ENCODE measurements at places on chromosomes 4 and X.

- no peak for DNase-seq
Measured at GRCh38 chrX:2176274-2176673, 324.5 kb downstream of the DHRSX start.

DNA sequence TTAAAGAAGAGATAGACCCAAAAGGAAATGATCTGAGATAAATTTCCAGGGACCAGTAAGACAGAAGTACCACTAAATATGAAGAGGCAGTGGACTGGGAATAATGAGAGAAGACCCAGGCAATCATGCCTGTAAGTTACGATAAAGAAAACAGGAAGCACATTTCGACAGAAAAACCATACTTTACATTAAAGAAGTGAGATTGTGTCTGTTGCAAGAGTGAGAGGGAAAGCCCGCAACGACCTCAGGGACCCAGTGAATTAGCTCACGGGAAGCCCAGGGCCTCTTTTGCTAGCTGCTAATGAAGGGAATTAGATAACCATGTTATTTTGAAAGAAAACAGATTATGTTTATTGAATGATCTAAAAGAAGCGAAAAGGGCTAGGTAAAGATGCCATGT is 28.9 kb upstream of the ACSL1 start:
- no peak for DNase-seq

DNA sequence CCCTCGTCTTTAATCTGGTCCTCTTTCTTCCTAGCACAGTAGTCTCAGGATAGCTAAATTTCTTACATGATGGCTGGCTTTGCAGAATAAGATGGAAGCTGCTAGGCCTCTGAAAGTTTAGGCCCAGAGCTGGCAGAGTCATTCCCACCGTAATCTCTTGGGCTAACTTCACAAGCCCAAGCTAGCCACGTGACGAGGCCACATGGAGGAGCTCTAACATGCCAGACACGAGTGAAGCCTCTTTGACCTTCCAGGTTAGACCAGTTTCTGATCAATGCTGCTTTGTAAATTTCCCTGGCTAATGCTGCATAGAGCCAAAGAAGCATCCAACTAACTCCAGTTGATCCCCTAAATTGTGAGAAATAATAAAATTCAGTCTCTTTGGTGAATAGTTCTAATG is 9.5 kb upstream of the CENPE start:
- DNase-seq, result no peak

DNA sequence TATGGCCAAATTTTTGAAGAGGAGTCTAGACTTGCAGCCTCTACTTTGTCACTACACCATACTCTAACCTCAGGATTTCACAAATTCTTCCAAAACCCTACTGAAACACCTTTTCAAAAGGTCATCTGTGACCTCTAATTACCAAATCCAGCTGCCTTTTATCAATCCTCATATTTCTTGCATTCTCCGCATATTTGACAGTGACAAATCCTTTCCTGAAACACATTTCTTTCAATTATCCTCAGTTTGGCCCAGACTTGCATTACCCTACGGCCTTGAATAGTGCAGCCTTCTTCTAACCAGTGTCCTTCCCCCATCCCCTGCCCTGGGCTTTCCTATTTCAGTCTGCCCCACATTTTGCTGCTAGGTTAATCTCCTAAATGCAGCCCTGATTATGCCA is 25.5 kb downstream of the MID2 start:
- no peak for DNase-seq

- no peak for DNase-seq
Measured at GRCh38 chrX:50988649-50989048, 78.1 kb downstream of the BMP15 start.

DNA sequence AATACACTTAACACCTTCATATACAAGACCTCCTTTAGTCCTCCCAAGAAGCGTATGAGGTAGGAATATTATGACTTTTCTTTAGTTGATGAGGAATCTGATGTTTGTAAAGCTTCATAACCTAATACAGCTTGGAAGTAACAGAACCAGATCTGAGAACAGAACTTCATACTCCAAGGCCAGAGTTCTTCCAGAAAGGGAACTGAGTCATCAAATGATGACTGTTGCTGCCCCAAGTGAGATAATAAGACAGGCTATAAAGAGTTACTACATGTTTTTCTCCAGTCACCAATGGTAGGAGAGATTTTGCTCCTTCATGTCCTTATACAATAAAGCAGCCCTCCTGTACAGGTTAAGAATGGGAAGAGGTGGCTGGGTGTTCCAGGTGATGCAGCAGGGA is 74.3 kb upstream of the ANXA3 start:
- DNase-seq, result no peak

DNA sequence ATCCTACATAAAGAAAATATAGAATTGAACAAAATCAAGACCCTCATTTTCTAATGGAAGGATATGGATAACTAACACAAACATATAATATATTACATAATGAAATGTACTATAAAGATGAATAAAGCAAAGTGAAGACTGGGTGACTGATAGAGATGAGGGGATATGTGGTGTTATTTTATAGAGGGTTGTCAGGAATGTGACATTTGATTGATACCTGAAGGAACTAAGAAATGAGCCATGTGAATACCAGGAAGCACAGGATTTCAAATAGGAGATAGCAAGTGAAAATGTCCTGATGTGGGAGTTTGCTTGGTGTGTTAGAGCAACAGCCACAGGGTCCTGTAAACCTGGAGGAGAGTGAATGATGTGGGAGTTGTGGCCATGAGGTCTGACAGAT is 40.1 kb upstream of the GNPDA2 start:
- no peak for DNase-seq

DNA sequence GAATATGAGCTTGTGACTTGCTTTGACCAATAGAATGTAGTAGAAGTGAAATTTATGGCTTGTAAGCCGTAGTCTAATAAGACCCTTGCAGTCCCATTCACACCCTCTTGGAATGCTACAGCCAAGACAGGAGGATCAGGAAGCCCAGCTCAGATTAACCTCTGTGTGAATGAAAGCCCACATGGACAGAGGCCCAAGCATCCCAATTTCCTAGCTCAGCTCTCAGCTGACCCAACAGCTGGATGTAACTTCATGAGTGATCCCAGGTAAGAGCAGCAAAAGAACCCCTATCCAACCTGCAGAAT is 12.8 kb upstream of the PPM1K start:
- DNase-seq, result no peak

DNA sequence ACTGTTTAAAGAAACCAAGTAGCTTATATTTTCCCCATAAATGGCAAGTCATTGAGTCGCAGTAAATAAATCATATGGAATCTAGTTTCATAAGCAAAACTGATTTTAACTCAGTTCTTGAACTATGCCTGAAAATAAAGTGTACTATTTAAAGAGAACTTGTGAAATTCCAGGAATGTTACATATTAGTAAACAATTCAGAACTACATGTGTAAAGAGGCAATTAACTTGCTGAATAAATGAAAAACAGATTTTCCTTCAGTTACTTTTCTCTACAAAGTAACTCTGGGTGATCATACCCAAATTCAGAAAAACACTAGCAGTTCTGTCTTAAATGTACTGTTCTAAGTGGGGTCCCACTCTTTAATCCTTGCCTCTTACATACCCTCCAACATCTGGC is 236.1 kb upstream of the EDNRA start:
- DNase-seq, result no peak

- DNase-seq, result no peak
Measured at GRCh38 chr4:184384810-184385557, 89.4 kb downstream of the IRF2 start.

DNA sequence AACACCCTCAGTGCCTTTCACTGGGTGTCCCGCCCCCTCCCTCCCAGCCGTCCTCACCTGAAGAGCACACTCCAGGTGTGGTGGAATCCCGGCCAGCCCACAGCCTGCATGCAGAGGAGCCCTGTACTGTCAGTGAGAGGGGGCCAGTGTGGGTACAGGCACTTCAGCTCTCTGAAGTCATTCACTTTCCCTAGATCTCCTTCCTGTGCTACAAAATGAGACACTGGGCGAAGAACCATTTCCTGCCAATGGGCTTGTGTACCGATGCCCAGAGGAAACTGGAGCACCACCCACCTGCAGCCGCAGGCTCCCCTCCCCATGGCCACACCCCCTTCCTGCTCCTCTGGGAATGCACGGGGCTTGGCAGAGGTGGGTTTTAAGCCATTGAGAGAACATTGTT is 73.9 kb upstream of the C4orf50 start:
- no peak for DNase-seq

DNA sequence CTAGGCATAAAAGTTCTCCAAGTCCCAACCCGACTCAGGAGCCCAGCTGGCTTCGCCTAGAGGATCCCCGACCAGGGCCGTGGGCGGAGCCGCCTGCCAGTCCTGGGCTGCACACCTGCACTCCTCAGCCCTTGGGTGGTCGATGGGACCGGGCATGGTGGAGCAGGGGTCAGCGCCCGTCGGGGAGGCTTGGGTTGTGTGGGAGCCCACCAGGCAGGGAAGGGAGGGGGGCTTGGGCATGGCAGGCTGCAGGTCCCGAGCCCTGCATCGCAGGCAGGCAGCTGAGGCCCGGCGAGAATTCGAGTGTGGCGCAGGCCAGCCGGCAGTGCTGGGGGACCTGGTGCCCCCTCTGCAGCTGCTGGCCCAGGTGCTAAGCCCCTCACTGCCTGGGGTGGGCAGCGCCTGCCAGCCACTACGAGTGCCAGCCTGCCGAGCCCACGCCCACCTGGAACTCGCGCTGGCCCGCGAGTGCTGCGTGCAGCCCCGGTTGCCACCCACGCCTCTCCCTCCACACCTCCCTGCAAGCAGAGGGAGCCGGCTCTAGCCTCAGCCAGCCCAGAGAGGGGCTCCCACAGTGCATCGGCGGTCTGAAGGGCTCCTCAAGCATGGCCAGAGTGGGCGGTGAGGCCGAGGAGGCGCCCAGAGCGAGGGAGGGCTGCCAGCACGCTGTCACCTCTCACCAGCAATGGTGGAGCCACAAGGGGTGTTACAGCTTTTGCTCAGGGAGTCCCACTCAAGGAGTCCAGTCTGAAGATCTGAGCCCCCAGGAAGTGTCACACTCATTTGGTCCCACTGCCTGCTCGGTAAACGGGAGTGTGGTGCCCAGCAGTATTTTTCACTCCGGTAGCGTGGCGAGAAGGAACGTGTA is 38.9 kb downstream of the SPRY1 start:
- no peak for DNase-seq

DNA sequence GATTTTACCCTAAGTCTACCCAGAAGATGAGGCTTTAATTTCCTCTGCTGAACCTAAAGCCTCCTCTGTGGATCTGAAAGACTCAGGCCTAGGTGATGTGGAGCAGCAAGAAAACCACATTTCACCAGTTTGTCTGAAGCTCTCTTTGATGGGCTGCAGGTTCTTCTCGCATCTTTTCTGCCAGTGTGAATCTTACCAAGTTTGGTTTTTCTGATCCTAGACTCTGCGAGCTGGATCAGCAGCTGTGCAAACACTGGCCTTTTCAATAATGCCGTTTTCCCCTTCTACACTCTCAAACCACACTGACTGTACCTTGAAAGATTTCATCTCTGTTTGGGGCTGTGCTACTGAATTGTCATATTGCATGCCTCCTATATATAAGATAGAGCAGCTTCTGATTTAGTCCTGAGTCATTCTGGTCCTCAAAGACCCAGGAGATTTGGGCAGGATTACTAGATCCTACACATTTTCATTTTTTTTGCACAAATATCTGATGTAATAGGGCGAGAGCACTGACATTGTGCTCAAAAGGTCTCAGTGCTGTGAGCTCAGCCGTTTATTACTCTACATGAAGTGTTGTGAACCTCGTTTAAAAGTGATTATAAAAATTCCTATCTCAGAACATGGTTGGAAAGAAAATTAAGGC is 133.6 kb upstream of the FAM9C start:
- no peak for DNase-seq
